ENCODE measurements at places on chromosomes 2 and 18.

GRCh38 chr18:76495435-76496193, 572 bp upstream of the ZNF516 start:
- DNase-seq = no peak

- DNase-seq = no peak
Measured at GRCh38 chr2:233419602-233420391, 65.5 kb downstream of the DGKD start.

DNA sequence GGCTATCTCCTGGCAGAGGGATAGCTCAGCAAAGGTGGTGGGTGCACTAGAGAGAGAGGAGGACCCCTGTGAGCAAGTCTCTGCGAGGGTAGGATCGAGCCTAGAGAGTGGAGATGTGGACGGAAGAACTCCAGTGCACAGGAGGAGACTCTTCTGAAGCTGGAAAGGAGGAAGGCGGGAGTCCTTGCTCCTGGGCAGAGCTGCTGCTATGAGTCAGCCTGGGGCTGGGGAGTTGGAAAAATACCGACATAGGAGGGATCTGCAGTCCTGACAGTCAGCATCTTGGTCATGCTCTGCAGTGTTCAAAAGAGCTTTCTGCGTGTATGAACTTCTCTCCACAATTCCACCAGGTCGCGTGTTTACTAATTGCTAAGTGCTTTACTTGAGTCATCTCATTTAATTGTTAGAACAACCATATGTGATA, 233.8 kb downstream of the LDLRAD4 start:
- no peak for DNase-seq

DNA sequence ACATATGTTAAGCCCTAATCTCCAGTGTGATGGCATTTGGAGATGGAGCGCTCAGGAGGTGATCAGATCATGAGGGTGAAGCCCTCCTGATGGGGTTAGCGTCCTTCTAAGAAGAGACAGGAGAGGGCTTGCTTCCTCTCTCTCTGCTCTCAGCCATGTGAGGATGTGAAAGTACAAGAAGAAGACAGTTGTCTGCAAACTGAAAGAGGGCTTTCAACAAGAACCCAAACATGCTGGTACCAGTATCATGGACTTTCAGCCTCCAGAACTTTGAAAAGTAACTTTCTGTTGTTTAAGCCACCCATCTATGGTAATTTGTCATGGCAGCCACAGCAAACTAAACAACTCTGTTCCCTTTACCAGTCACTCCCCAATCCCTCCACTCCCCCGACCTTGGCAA, 47.4 kb downstream of the CACNB4 start:
- no peak for DNase-seq

GRCh38 chr2:230915319-230915718, 9.7 kb downstream of the GPR55 start:
- DNase-seq = no peak

GRCh38 chr2:48525269-48525943, 4.5 kb upstream of the STON1 start:
- no peak for DNase-seq

- no peak for DNase-seq
Measured at GRCh38 chr2:173400760-173401159, 46.1 kb downstream of the CDCA7 start.

GRCh38 chr18:7666195-7666776, 99.2 kb downstream of the PTPRM start:
- no peak for DNase-seq
